ENCODE measurements at places on chromosomes 7 and 10. TPM values are rescaled to one million over a fixed set of nuclear protein-coding genes. Genes with fewer than 3 reads are reported as not detected.
A peak's percentile ranks its signal among the peaks of the same experiment; 100 is the strongest.

DNA sequence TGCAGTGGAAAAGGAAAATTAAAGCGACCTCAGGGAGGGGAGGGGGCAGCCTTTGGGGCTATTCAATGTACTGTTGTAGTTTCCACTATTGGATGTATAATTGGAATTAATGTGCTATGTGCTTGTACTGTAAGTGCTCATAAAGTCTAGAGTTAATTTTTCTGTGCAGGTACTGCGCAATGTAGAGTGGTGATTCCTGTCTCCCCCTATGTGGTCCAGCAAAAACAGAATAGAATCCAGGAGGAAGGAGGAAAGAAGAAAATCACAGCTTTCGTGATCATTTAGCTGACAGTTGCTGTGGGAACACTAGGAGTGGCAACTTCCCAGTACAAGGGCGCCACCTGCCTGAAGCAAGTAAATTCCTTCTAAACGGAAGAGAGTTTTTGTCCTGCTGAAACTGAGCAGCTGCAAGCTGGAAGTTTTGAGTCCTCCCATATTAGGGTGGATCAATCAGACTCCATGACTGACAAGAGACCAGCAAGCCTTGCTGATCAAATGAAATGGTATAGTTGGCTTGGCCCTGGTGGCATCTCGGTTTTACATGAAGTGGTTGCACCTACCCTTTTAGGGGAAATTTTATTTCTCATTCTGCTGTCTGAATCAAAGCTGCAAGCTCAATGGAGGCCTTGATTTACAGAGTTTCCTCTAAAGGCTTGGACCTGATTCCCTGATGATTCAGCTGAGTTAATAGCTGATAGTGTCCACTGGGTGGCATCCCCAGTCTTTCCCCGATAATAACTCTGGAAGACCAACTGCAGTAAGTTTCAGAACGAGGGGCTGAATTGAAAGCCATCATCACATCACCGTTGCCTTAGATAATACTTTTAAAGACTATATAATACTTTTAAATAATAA, 299.8 kb downstream of the HGF start:
- H3K36me3 ChIP-seq = no peaks in the 10 kb centered on the region
- H3K27me3 ChIP-seq = no peaks in the 10 kb centered on the region
- no peak overlapping the region for H3K27ac ChIP-seq
- DNase-seq = peak; percentile 69
- H3K4me3 ChIP-seq = no peak overlapping the region

DNA sequence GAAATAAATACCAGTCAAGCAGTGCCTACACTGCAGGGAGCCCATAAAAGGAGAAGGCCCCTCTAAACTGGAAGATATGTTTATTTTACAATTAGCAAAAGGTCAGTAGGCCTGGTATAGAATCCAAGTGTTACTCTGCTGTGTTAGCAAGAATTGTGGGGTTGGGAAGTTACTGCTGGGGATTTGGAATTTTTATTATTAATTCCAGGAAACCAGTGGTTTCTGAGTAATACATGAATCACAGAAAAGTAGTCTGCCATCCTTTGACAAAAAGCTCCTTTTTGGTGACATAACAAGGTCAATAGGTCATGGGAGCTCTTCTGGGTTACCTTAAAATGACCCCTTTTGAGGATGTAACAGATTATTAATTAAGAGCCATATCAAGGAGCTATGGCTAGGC, 67.4 kb downstream of the ZNF92 start:
- DNase-seq = no peak
- H3K27me3 ChIP-seq = no peaks in the 10 kb centered on the region
- no peak overlapping the region for H3K4me3 ChIP-seq
- no peaks in the 10 kb centered on the region for H3K36me3 ChIP-seq

Gene EBLN1
- not detected for total RNA-seq

GRCh38 chr10:13669182-13669855, 82.6 kb downstream of the PRPF18 start:
- H3K4me1 ChIP-seq = no peaks in the 10 kb centered on the region
- DNase-seq = no peak
- no peak overlapping the region for H3K27ac ChIP-seq
- H3K4me3 ChIP-seq = no peak overlapping the region
- peaks cover 37% of the 10 kb centered on the region for H3K36me3 ChIP-seq

GRCh38 chr10:48332166-48332870, 25.8 kb downstream of the MAPK8 start:
- no peak for DNase-seq
- no peak overlapping the region for H3K27ac ChIP-seq
- no peaks in the 10 kb centered on the region for H3K4me1 ChIP-seq
- H3K4me3 ChIP-seq = no peak overlapping the region
- H3K36me3 ChIP-seq = no peaks in the 10 kb centered on the region

DNA sequence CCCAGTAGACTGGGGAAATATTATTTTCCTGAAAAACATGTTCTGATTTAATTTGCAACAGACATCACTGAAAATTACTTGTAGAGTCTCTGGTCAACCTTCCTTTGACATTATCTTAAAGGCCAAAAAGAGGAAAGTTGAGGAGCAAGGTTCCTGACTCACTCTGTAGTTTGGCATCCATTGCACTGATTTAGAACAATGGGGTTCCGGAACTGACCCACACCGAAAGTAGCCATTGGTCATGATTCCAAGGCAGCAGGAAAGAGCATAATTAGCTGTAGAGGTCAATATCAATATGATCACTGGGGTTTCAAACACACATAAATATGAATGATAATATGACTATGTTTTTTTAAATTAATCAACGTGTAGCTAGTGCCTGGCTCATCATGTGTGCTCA, 65.8 kb downstream of the DNMBP start:
- H3K27ac ChIP-seq = no peak overlapping the region
- H3K4me1 ChIP-seq = peaks cover 33% of the 10 kb centered on the region
- peaks cover 26% of the 10 kb centered on the region for H3K36me3 ChIP-seq
- H3K4me3 ChIP-seq = no peak overlapping the region
- DNase-seq = no peak

- H3K27ac ChIP-seq = no peak overlapping the region
- DNase-seq = no peak
- no peaks in the 10 kb centered on the region for H3K36me3 ChIP-seq
- H3K27me3 ChIP-seq = no peaks in the 10 kb centered on the region
- H3K4me1 ChIP-seq = no peaks in the 10 kb centered on the region
Measured at GRCh38 chr10:31274310-31274709, 44.7 kb upstream of the ZEB1 start.

DNA sequence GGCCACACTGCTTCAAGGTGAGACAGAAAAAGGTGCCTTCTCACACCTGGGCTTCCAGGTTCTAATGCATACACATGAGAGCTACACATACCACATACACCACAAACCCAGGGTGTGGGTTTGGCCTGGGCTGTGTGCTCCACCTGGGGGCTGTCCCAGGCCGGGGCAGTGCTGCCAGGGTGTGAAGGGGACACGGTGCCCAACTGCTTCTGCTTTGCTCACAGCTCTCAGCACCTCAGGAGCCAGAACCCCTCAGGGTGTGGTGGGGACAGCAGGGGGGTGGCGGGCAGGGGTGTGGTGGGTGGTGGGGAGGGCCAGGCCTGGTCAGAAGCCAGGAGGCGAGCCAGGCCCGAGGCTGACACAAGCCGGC, 51.1 kb downstream of the TMEM209 start:
- DNase-seq = no peak
- no peaks in the 10 kb centered on the region for H3K36me3 ChIP-seq
- H3K27ac ChIP-seq = no peak overlapping the region

Gene SPACDR
- total RNA-seq = not detected

DNA sequence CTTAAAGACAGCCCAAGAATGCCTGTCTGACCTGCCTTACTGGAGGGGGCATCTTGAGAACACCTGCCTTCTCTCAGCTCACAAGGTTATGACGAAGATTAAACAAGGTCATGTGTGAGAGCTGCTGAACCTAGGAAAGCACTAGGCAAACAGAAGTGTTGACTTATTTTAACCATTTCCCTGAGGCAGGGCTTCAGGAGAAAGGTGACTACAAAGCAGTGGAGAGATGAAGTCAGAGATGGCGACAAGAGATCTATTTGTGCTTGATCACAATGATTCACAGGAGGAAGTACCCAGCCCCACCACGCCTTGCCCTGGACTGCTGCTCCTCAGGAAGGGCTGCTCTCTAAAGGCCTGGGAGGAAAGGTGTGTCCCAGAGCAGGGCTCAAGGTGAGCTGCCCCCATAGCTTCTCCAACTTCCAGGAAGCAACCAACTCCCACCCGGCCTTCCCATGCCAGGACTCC, 27.8 kb downstream of the STN1 start:
- DNase-seq = no peak
- no peak overlapping the region for H3K4me3 ChIP-seq
- H3K36me3 ChIP-seq = peaks cover 8% of the 10 kb centered on the region
- H3K27me3 ChIP-seq = no peaks in the 10 kb centered on the region
- peaks cover 32% of the 10 kb centered on the region for H3K4me1 ChIP-seq
- no peak overlapping the region for H3K27ac ChIP-seq

Measured in SJSA1 (cell line).